ENCODE measurements at places on chromosomes 7 and 10. TPM values are rescaled to one million over a fixed set of nuclear protein-coding genes. Genes with fewer than 3 reads are reported as not detected.

TEX47 gene
- not detected for total RNA-seq

RARRES2 gene
- total RNA-seq, result not detected

SHTN1 gene
- total RNA-seq, result 0.43 TPM

CYP26C1 gene
- total RNA-seq, result 0.09 TPM

ZNF12 gene
- 23.2 TPM for total RNA-seq

TM9SF3 gene
- total RNA-seq, result 70.2 TPM

MCU gene
- 16.0 TPM for total RNA-seq

GPR15LG gene
- total RNA-seq, result not detected

EXOC6 gene
- total RNA-seq, result 12.1 TPM

AEBP1 gene
- 18.3 TPM for total RNA-seq

HEPACAM2 gene
- total RNA-seq, result not detected

KIF11 gene
- total RNA-seq, result 59.3 TPM

NUDT5 gene
- 108 TPM for total RNA-seq

INSIG1 gene
- 100 TPM for total RNA-seq

NSMCE4A gene
- 56.4 TPM for total RNA-seq

IGFBP1 gene
- not detected for total RNA-seq

C1QL3 gene
- total RNA-seq, result not detected

SPAM1 gene
- not detected for total RNA-seq

SORCS1 gene
- total RNA-seq, result not detected

UCN3 gene
- total RNA-seq, result not detected
